GM04503 (cell line): ENCODE measurements at places on chromosomes 1 and 21.

- DNase-seq: no peak
Observed at GRCh38 chr1:99645203-99645602, 710 bp upstream of the PALMD start.

DNA sequence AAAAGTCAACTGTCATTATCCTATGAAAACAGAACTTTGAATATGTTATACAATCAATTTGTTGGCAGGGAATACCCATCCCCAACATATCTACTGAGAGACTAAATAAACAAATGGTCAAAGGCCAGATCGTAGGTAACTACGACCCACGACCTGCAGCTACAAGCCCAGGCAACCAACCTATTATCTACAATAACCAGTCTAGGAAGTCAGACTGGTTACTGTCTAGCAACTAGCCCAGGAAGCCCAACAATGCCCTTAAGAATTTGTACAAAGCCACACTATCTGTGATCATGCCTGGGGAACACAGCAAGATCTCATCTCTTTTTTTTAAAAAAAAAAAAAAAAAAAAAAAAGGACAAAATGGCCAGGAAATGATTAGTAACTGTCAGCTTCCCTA, 58.7 kb downstream of the SMYD3 start:
- no peak for DNase-seq

GRCh38 chr1:159917533-159918351, 7.6 kb downstream of the TAGLN2 start:
- no peak for DNase-seq

- no peak for DNase-seq
Observed at GRCh38 chr1:154752273-154753030, 117.6 kb downstream of the KCNN3 start.
